Nasal cavity respiratory epithelium epithelial cell of viscerocranial mucosa (primary cell): ENCODE measurements at places on chromosomes 7 and 10. TPM values are rescaled to one million over a fixed set of nuclear protein-coding genes. Genes with fewer than 3 reads are reported as not detected.

The MAP3K8 gene
- 3.1 and 7.9 TPM in 2 replicates for total RNA-seq

The PNLIPRP3 gene
- total RNA-seq = 29.0 and 171 TPM in 2 replicates

The INSYN2A gene
- under 0.01 and 0.07 TPM in 2 replicates for total RNA-seq

The RADIL gene
- not detected in 2 replicates for total RNA-seq

The CALML3 gene
- 9.2 and 11.5 TPM in 2 replicates for total RNA-seq

The NKX1-2 gene
- total RNA-seq = 1.4 and 2.9 TPM in 2 replicates

The ZNF365 gene
- total RNA-seq = 2.9 and 5.5 TPM in 2 replicates

The TRPV5 gene
- not detected in 2 replicates for total RNA-seq

The STAM gene
- total RNA-seq = 38.0 and 42.0 TPM in 2 replicates

The SEMA3E gene
- 0.57 TPM in 1 of 2 replicates, not detected in the other for total RNA-seq

The VPS41 gene
- 34.9 and 89.7 TPM in 2 replicates for total RNA-seq

The NODAL gene
- 0.07 TPM in 1 of 2 replicates, not detected in the other for total RNA-seq

The NEUROD6 gene
- total RNA-seq = not detected in 2 replicates

The FAM171A1 gene
- 5.8 and 22.2 TPM in 2 replicates for total RNA-seq

The EN2 gene
- total RNA-seq = under 0.01 and 0.07 TPM in 2 replicates

The STN1 gene
- total RNA-seq = 49.3 and 60.5 TPM in 2 replicates

The COL26A1 gene
- total RNA-seq = not detected in 2 replicates

The H2BK1 gene
- total RNA-seq = not detected in 2 replicates

The ADK gene
- total RNA-seq = 54.7 and 59.6 TPM in 2 replicates

The GOLGA7B gene
- 0.21 and 0.34 TPM in 2 replicates for total RNA-seq

The GPRIN2 gene
- total RNA-seq = 1.4 and 7.8 TPM in 2 replicates

The SFRP5 gene
- total RNA-seq = not detected in 2 replicates

The ATOH7 gene
- total RNA-seq = not detected in 2 replicates

The PON3 gene
- 0.50 and 1.4 TPM in 2 replicates for total RNA-seq

The TYW1B gene
- 3.3 and 9.2 TPM in 2 replicates for total RNA-seq

The EMX2 gene
- total RNA-seq = not detected in 2 replicates

The GRB10 gene
- 40.0 and 87.8 TPM in 2 replicates for total RNA-seq
